ENCODE measurements at places on chromosomes 5 and 9.

- no peak for DNase-seq
Measured at GRCh38 chr9:98993570-98993945, 49.9 kb downstream of the COL15A1 start.

DNA sequence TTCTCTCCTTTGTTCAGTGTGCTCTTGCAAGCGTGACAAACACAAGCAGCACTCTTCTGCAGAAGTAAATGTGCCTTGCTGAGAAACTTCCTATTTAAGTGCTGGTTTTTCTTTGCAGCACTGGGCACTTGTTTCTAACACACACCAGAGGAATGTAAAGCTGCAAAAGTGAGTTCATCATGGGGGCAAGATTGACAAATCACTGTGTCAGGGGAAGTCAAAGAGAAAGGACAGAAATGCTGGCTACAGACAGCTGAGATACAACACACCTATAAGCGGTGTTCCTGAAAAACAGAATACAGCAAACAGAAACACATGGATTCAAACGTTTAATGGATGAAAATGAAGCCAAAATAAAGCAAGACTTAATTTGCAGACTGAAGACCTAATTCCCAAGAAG, 19.6 kb downstream of the ROR2 start:
- no peak for DNase-seq

DNA sequence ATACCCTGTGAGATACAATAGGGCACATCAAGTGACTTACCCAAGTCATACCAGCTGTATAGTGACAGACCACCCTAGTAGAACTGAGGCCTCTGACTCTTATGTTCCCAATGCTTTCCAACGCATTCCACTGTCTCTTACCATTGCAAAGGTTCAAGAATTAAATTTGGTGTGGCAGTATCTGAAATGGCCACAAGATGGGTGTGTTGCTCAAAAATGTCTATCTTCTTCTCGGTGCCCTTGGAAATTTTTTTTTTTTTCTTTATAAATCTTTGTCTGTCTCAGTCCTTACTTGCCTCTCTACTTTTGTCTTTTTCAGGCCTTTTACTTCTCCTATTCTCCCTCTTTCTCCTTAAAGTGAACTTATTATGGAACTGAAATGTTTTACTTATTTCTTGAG, 48.4 kb downstream of the GPR21 start:
- DNase-seq: no peak

DNA sequence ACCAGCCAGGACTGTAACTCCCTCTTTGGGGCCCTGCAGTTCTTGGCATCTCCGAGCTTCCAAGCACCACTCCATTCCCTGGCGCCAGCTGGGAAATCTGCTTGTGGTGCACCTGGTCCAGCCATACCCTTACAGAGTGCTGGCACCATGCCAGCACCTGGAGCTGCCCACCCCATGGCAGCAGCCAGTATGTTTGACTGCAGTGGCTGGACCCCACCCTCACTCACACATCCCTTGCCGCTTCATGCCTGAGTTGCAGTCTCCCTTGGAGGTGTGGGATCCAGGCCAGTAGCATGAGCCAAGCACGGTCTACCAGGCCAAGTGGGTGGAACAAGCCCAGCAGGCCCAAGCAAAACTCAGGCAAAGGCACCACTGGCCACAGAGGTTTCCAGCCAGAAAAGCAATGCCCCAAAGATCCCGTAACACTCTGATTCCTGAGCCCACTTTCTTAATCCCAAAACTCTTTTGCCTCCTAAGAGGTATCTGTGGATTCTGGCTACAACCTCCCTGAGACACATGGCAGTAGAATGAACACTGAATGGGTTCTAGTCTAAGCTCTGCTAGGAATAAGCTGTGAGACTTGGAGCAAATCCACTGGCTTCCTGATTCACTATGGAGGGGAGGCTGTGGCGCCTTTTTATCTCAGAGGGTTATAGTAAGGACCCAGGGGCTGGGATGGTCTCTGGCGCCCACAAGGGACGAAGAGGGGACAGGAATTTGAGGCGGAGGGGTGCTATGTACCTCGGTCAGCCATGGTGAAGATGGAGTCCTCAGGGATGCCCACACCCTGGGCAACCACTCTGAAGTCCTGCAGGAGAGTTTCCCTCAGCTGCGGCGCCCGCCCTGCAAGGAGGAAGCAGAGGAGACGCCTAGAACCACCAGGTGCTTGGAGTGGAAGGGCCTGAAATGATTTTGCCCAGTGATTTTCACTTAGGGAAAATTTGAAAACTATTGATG, 5.6 kb downstream of the AMBP start:
- no peak for DNase-seq

GRCh38 chr5:68562308-68562707, 346.8 kb downstream of the PIK3R1 start:
- DNase-seq: no peak

GRCh38 chr5:115543365-115544042, 1.1 kb downstream of the FEM1C start:
- DNase-seq: no peak
